ENCODE measurements at places on chromosomes 7 and 10. TPM values are rescaled to one million over a fixed set of nuclear protein-coding genes. Genes with fewer than 3 reads are reported as not detected.

The SFTPA1 gene
- total RNA-seq: not detected

The INTS1 gene
- 89.4 TPM for total RNA-seq

The NXPH1 gene
- total RNA-seq: not detected

The RET gene
- not detected for total RNA-seq

The YKT6 gene
- 68.9 TPM for total RNA-seq

The CC2D2B gene
- total RNA-seq: 0.17 TPM

The ASB10 gene
- total RNA-seq: not detected

DNA sequence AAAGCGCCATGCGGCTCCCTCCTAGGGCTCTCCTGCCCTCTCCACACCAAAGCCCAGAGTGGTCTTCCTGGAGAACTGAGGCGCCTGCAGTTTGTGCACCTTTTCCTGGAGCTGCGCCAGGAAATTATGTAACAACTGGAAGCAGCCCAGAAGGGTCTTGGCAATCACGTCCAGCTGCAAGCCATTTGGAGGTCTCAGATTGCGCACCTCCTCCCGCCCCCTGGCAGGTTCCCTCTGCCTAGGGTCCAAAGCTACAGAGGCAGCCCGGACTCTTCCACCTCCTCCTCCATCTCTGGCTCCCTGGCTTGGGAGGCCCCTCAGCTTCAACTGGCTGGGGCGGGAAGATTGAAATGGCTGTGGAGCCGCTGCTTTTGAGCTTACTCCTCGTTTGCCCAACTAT, 34.0 kb upstream of the SFTPD start:
- no peak for DNase-seq

- no peak for DNase-seq
These were observed 84.6 kb downstream of the KAT6B start for GRCh38 chr10:74910976-74911350.

GRCh38 chr10:131816941-131817700, 83.7 kb upstream of the PPP2R2D start:
- DNase-seq: no peak

DNA sequence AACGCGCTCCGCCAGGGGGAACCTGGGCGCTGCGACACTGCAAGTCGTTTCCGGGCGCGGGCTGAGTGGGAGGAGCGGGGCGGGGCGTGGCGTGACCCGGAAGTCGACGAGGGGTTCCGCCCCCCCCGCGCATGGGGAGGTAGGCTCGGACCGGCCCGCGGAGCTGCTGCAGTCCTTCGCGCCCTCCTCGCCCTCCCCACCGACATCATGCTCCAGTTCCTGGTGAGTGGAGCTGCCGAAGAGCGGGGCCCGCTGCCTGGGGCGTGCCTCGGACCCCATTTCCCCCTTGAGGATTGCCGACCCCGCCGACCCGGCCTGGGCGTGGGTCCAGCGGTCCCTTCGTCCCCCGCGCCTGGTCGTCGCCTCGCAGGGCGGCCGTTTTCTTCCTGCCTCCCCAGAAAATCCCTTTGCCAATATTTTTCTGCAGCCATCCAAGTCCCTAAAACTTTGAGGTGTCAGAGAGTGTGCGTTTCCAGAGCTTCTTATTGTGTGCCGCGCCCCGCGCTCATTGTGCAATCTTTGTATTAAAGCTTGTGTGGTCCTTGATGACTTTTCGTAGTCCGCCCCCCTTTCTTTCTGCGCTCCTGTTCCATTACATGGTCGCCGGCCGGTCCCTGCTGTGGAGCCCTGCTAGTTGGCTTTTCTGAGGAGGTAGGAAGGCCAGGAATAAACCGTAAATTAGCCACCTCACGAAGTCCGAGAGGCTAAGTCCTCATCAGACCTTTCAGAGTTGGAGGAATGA, at the start of gene STMP1:
STMP1 (plus strand) TSS at position 142 of the 742 bp plus-strand sequence.
- DNase-seq: peak; percentile 96

- DNase-seq: no peak
These were observed 80.8 kb downstream of the TMEM130 start for GRCh38 chr7:98788966-98789365.

DNA sequence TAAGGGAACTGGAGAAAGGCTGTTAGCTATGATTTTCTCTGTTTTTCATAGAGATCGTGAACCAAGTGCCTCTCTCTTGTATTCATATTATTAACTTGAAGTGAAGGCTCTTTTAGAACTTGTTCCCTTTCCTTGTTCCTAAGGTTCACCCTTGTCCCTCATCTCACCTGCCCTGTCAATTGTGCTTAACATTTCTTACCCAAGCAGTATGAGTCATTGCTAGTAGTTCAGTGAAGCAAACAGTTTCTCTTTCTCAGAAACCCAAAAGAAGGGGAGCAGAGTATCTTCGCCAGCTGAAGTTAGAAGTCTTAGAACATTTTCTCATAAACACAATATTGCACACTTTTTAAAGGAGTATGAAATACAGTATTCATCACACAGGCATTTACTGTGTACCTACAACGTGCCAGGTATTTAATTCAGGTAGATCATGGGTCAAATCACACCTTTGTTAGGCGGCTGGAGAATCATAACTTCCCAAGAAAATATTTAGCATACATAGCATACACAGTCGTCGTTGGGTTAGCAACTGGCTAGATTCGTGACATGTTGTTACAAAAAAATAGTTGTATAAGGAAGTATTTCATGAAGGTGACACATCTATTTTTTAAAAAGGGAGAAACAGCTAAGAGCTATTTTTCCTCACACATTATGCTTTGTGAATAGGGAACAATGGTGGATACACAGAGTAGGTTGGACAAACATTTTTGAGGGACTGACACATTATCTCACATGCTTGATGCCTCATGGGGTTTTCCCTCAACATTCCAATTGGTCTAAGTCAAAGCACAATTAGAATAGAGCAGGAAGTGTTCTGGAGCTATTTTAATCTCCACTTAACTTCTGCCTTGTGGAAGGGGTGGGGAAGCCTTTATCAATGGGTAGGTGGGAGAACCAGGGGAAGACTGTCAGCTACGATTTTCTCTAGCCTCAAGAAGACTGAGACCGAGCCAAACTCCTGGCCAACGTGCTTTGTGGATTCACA, 13.2 kb downstream of the HDAC9 start:
- DNase-seq: no peak
